Chondrocyte (in vitro differentiated cells): ENCODE measurements at places on chromosomes 16 and 17. TPM values are rescaled to one million over a fixed set of nuclear protein-coding genes. Genes with fewer than 3 reads are reported as not detected.

The CPHXL2 gene
- total RNA-seq, result not detected in 3 replicates

The ABCA6 gene
- 0.26 to 0.46 TPM (median 0.30 TPM) in 3 replicates for total RNA-seq

The PRSS33 gene
- not detected in 3 replicates for total RNA-seq

The RNF112 gene
- 0.67 to 1.5 TPM (median 1.5 TPM) in 3 replicates for total RNA-seq

DNA sequence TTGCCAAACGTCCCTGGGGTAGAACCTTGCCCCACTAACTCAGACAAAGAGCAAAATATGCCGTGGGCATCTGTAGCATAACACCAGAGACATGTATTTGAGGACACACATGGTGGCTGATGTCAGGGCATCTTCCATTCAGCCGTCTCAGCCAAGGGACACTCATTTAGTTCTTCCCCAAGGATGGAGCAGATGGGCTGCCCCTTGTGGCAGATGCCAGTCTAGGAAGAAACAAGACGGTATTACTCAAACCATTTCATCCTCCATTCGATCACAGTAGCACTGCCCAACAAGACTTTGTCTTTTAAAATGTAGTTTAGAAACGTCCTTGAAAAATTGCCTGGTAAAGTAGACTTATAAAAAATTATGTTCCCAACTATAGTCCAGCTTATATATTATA, 937.6 kb upstream of the EEF2KMT start:
- DNase-seq, result no peak

GRCh38 chr16:80604600-80605355, 64.0 kb downstream of the DYNLRB2 start:
- DNase-seq, result no peak

DNA sequence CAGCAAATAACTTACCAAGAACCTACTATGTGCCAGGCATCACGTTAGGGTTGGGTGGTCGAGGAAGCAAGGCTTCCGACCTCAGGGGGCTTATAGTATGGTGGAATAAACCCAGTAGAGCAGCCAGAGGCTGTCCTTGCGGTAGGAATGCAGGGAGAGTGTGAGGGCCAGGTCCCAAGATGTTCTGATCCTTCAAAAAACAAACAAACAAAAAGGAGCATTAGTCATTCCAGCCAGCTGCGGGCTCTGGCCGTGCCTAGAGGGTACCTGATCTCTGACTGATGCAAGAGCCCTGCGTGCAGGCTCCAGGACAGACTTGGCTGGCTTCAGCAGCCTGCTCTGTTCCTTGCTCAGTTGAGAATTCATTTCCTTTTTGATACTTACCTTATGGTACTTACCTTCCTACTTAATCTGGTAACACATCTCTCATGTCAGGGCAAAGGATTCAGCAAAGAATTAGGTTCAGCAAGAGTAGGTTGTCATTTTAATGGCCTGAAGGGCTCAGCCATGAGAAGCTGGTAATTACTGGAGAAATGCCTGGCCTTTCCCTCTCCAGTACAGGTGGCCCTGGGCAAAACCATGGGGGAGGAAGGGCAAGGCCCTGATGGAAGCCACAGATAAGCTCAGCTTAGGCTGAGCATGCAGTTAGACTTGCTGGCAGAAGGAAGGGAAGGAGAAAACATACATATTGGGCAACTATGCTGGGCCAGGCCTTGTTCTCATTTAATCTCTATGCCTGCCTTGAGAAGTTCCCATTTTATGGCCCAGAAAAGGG, 18.4 kb downstream of the CYB5D2 start:
- no peak for DNase-seq

DNA sequence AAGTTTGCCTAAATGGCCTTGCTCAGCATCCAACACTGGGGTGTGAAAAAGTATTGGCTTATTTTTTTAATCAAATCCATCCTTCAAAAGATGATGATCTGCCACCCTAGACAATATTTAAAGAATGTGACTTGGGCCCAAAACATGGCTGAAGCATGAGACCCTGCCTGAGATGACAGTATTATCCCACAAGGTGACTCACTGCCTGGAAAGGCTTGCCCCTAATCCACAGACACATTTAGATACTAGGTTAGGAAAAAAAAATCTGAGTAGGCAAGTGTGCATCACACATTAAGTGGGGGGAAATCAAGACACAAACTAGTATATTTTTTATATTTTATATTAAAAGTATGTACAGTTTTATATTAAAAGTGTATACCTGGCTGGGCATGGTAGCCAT, 38.4 kb downstream of the TOM1L2 start:
- no peak for DNase-seq

DNA sequence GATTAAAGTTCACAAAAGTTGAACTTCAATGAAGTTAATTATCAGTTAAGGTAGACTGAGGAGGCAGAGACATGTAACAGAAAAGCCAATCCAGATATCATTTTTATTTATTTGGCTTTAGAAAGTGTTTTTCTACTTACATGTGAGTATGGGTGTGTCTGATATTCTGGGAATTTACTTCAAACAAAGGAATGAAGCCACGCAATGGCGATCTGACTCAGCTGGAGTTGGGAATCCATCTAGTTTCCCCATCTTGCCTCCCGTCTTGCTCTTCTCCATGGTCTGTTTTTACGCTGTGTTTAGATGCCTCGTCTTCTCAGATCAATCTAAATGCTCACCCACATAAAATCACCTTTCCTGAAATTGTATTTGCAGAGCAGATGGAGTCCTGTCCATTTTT, 1.7 kb upstream of the KCNJ16 start:
- DNase-seq, result no peak

- DNase-seq, result no peak
These were observed 14.6 kb downstream of the MYO15A start for GRCh38 chr17:18122990-18123753.

GRCh38 chr17:40345161-40345993, 19.2 kb downstream of the GJD3 start:
- no peak for DNase-seq

DNA sequence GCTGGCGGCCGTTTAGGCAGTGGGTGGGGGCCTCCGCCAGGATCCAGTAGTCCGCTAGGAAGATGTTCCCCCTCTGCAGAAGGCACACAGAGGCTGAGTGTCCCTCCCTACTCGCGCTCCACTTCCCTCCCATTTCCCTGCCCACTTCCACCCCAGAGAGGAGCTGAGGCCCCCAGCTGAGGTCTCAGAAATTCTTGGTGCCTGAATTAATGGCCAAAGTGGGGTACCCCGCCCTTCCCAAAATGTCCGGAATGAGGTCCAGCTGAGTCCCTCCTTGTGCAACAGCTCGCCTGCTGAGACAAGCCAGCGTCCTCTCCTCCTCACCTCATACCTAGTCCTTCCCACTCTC, 7.9 kb downstream of the ALOXE3 start:
- DNase-seq, result no peak
